ENCODE measurements at places on chromosomes 5 and 9.

GRCh38 chr9:108100571-108100970, 611.0 kb upstream of the KLF4 start:
- no peak for DNase-seq

DNA sequence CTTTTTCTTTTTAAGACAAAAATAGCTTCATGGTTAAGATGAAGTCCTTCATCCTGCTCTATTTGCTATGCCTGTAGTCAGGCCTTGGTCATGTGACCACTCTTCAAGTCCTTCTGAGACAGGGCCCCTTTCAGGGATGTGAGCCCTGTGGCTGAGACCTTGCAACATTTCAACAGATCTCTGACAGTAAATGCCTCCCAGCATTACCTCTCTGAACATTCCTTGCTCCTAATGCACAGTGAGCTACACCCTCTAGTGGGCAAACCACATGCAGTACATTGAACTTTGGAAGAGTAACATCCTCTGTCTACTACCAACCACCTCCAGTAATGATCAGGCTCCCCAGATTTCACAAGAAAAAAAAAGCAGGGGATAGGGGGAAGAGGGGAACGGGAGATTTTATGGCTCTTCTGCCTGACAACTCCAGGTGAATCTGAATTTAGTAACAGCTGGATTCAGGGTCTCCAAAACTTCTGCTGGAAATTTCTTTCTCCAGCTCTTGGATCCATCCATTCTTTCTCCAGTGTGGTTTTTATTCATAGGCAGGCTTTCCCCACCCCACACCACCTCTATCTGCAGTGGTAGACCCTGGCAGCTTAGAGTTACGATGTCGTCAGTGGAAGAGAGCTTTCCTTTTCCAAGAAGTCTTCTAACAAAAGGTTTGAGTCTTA, 8.9 kb upstream of the FBXO38 start:
- peak; percentile 74 for DNase-seq

- no peak for DNase-seq
These were observed 202.6 kb downstream of the ZSWIM6 start for GRCh38 chr5:61534481-61535267.

GRCh38 chr9:129241725-129242124, 63.7 kb upstream of the IER5L start:
- no peak for DNase-seq

Measured in RWPE1 (cell line).